ENCODE measurements at places on chromosomes 12 and 14.

DNA sequence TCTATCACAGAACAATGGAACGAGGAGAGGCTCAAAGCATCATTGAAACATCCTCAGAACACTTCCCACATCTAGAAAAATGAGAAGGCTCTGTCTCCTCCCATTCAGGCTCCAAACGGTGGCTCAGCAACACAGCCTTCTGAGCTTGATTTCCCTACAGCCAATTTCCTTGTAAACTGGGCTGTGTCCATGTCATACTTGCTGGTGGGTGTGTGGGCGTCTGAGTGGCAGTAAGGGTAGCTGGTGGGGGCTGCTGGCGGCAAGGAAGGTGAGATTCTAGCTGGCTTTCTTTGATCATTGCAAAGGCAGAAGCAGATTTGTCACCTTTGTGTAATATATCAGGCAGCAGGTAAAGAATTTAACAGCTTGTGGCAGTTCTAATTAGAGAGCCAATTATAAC lies 163.7 kb downstream of the CALM1 start:
- no peak for DNase-seq

GRCh38 chr12:132560364-132560613 lies 50.1 kb downstream of the LRCOL1 start:
- no peak for DNase-seq

- no peak for DNase-seq
These were observed 668.8 kb downstream of the NRXN3 start for GRCh38 chr14:78838959-78839358.

- DNase-seq = no peak
These were observed at the start of gene CLEC7A for GRCh38 chr12:10130042-10130441. Gene CLEC7A, minus strand, starts transcription at chr12:10130199. Its CDS starts 117 bp downstream, at chr12:10130082.

- DNase-seq = no peak
These were observed 10.9 kb downstream of the COPS7A start for GRCh38 chr12:6734506-6735387.

DNA sequence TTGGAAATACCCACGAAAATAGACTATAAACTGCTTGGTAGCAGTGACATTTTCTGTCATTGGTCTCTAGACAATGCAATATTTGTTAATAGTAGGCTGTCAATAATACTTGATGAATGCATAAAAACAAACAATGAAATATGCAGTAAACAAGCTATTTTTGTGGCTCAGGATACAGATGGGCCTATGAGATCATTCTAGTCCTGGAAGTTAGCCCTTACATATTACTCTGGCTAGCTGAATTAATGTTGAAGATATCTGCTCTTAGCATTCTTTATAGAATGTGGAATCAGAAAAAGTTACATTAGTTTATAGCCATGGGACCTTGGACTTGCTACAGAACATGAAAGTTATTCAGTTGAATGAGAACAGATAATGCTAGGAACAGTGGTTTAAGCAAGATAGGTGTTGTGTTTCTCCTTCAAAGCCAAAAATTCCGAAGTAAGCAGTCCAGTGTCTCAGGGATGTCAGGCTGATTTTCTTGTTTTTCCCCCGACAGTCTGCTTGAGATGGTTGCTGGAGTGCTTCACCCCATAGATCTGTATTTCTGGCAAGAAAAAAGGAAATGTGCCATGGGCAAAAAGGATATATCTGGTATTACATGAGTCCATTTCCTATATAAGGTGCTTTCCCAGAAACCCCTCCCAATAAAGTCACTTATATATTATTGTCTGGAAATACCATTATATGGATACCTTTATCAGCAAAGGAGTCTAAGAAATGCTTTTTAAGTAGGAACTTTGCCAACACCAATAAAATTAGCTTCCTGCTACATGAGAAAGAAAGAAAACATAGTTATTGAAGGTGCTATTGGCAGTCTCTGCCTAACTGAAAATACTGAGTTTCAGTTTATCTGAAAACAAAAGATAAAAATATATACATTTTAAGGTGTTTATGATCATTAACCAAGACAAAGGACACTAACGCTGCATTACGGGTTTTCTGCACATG lies 619.4 kb upstream of the ATP2B1 start:
- no peak for DNase-seq

DNA sequence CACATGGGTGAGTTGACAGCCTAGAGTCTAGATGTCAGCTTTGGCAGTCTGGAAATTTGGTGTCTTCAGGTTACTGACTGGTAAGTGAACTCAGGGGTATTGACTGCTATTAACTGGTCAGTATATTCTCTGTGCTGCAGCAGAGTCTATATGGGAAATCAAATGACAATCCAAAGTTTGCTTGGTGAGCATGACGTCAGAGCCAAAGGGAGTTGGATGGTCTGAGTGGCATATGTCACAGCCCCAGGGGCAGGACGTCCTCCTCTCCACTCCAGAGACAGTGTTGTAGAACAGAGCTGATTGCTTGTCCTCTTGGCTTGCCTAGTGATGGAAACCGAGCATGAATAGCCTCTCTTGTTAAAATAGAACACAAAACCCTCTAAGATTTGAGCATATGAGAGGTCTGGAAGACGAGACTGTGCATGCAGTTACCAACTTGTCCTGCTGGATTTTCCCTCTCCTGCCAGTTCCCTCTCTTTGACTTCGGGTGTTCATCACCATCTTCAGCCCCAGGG lies 3.3 kb upstream of the TBC1D30 start:
- no peak for DNase-seq

- no peak for DNase-seq
These were observed 12.9 kb downstream of the FSCB start for GRCh38 chr14:44494137-44494536.

DNA sequence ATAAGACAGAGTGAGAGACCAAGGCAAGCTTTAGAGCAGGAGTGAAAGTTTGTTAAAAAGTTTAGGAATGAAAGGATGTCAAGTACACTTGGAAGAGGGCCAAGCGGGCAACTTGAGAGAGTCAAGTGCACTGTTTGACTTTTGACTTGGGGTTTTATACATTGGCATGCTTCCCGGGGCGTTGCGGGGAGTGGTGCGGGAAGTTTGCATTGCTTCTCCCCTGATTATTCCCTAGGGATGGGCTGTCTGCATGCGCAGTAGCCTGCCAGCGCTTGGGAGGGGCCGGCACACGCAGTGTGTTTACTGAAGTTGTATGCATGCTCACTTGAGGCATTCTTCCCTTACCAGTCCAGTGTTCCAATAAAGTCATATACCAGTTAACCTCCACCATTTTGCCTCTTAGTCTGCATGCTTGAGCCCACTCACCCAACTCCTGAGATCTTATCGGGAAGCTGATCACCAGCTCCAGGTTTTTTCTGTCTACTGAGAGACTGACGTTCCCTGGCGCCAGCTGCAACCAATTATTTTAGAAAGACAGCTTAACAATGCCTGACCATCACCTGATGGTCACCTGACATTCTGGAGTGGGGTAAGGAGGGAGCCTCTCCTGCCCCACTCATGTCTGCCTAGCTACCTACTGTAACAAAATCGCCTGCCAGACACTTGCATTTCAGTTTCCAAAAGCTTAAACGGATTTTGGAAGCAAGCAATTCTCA lies 53.2 kb downstream of the DACT1 start:
- peak; percentile 39 for DNase-seq

- DNase-seq = peak; percentile 72
These were observed at the start of gene SVOP for GRCh38 chr12:109020796-109021380. Gene SVOP, minus strand, starts transcription at chr12:109021068. Its CDS starts 200 bp downstream, at chr12:109020868.

- DNase-seq = no peak
These were observed 31.9 kb upstream of the ACSM4 start for GRCh38 chr12:7271893-7272514.

- no peak for DNase-seq
These were observed 6.6 kb upstream of the KLRD1 start for GRCh38 chr12:10301103-10301502.

DNA sequence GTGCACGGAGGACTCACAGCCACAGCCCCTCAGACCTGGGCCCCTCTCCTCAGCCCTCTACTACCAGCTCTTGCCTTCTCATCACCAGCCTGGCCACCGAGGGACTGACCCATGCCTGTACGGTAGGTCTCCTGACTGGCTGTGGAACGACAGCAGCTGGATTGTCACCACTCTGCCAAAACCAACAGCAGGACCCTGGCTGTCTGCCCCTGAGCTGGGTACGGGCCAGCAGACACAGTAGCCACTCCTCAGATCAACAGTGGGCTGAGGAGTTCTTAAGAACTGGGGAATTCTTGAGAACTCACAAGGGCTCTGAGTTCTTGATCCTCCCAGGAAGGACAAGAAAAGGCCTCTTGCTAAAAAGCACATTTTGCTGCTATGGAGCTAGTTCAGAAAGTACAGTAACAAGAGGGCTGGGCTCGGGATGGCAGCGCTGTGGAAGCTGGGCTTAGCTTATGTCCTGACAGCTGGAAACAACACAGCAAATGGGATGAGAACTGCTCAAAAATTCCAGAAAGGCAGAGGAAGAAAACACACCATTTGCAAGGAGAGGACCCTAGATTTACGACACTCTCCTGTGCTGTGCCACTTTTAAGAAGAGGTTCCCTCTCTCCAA lies 176.4 kb downstream of the ANO2 start:
- no peak for DNase-seq
